Fibroblast of skin of left biceps (primary cell): ENCODE measurements at places on chromosomes 7 and 10.

- no peak for DNase-seq
Observed at GRCh38 chr7:158366346-158366745, 221.3 kb downstream of the PTPRN2 start.

DNA sequence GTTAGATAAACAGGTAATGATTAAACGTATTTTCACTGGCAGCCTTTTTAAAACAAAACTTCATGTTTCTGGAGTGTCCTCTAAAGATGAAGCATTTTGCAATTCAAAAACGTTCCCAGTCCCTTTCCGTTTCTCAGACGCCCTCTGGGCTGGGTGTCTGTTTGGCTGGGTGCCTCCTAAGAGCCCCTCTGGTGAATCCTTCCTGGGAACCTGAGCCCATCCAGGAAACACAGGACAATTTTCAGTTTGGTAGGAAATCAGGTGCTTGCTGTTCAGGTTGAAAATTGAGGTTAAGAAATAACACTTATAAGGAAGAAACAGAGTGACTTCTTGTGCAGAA, 76.7 kb downstream of the CHN2 start:
- no peak for DNase-seq

DNA sequence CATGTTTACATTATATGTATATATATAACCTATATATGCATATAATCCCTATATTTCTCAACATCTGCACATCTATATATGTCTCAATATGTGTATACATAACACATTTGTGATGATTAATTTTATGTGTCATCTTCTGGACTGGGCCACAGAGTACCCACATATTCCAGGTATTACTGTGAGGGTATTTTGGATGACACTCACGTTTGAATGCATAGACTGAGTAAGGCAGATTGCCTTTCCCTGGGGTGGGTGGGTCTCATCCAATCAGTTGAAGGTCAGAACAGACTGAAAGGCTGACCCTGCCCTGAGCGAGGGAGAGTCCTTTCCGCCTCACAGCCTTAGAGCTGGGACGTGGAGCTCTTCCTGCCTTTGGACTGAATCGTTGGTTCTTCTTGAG, 295.2 kb upstream of the PFKP start:
- DNase-seq: no peak

GRCh38 chr7:95805909-95806308, 33.6 kb downstream of the DYNC1I1 start:
- DNase-seq: no peak

DNA sequence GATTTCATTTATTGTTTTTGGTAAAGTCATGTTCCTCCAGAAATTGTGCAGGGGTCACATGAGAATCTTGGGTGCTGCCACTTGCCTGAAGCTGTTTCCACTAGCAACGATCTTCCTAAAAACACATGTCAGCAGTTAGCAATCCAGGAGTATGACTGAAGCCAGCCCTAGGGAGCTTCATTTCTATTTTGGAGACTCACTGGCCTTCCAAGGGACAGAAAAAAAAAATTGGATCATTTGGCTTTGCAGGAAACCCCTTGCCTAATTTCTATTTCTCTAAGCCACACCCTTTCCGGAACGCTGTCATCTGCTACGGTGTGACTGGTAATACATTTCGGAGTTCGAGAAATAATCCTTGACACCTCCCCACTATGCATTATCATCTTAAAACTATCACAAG, 204.7 kb downstream of the TAX1BP1 start:
- no peak for DNase-seq

- DNase-seq: no peak
Observed at GRCh38 chr7:27961255-27961654, 219.3 kb downstream of the JAZF1 start.

GRCh38 chr7:1060315-1061072, 16.1 kb downstream of the GPR146 start:
- no peak for DNase-seq

DNA sequence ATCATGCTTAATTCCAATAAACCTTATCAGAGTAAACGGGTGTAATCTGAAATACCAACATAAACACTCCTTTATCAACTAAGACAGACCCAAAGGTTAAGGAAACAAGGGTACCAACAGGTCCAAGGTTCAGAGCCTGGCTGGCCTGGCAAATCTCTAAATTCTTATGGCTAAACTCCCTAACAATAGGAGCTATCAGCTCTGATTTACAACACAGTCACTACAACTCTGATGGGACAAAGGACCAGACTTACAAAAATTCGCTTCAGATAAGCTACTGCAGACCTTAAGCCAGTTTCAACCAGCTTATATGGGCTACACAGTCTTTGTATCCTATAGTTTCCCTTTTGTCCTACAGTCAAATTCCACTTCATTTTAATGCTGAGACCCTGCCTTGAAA, 381.9 kb downstream of the ZWINT start:
- no peak for DNase-seq

- DNase-seq: no peak
Observed at GRCh38 chr7:94095316-94096009, 91.3 kb upstream of the BET1 start.

- DNase-seq: no peak
Observed at GRCh38 chr7:123824754-123825067, 20.3 kb upstream of the HYAL4 start.

- peak; percentile 98 for DNase-seq
Observed at GRCh38 chr7:22561321-22561811, 61.4 kb upstream of the STEAP1B start.

DNA sequence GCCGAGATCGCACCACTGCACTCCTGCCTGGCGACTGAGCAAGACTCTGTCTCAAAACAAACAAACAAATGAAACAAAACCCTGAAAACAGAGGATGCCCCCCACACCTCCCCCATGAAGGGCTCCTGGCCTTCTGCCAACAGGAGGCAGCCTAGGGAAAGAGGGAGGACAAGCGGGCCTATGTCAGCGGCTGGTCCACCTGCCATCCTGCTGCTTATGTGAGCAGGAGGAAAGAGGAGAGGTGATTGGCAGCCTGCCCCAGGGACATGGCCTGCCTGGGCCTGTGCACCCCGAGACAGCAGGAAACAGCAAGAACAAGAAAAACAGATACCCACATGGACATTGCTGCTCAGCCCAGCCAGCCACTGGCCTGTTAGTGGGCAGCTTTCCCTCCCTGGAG, 9.1 kb upstream of the ZNF316 start:
- DNase-seq: no peak

GRCh38 chr7:155269766-155270585, 27.7 kb upstream of the INSIG1 start:
- no peak for DNase-seq

DNA sequence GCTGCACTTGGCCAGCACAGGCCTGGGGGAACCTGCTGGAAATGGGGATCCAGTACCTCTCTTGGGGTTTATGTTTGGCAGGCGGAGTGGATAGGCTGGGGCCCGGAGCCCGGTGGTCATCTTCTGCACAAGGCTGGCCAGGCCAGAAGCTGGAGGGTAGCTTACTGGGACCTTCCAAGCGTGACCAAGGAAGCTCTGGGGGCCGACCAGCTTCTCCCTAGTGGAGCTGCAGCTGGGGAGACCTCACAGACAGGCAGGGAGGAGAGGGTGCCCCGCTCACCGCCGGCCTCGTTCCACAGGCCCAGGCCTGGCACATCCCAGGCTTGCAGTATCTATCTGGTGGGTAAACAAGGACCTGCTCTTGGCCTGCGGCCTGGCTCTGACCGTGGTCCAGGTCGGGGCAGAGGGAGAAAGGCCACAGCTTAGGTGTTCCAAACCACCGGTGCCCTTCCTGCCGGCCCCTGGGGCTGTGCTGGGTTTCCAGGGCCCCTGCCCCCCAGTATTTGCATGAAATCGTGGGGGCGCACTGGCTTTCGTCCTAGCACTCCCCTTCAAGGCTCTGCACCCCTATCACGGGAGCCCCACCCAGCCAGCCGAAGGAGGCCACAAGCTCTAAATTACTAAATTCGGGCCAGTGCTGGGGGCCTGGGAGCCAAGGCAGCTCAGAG, 1.5 kb upstream of the ELFN1 start:
- DNase-seq: no peak

DNA sequence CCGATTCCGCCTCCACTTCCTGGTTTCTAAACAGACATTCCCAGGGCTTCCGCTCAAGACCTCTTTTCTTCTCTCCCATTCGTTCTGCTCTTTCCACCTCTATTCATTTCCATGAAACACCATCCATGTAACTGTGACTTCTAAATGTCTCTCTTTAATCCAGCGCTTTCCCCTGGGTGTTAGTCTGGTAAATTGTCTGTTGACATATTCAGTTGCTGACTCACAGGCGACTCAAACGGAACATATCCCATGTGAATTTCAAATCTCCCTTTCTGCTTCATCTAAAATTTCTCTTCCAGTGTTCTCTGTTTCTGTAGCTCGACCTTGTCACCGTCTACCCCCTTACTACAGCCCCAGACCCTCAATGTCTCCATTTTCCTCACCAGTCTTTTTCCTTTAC, 119.1 kb downstream of the PFKFB3 start:
- DNase-seq: no peak

DNA sequence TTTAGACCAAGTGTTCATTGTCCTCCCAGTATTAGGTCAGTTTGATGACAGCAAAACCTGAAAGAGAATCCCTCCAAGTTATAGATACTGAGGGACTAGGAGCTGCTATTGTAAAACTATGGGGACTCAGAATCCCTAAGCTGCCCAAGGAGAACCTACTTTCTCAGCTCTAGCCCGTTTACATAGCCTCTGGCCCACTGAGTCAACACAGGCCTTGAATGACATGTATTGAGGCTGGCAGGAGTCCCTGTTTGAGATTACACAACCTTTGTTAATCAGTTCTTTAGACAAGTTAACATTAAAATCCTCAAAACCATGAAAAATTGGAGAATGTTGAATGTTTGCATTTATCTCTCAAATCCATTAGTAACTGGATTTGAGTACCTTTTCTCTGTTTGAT, 1079.0 kb downstream of the KCNMA1 start:
- peak; percentile 30 for DNase-seq

GRCh38 chr10:44395902-44396670, 11.2 kb upstream of the CXCL12 start:
- no peak for DNase-seq

GRCh38 chr10:74681917-74682627, 144.3 kb upstream of the KAT6B start:
- DNase-seq: peak; percentile 3

DNA sequence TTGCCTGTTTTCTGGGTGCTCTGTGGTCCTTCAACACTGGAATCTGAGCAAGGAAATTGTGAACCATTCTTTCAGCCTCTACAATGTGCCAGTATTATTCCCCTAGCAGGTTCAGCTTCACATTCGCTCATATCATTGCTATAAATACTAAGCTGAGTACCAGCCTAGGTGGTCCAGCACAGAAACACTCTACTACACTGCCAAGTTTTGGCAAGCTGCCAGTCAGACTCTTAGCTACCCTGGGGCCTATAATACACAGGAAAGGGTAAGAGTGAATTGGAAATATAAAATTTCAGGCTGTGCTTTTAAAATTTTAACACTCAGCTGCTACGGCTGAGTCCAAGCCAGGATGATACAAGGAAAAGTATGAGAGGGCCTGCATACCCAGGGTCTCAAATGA, 49.9 kb upstream of the PPP1R3A start:
- no peak for DNase-seq

DNA sequence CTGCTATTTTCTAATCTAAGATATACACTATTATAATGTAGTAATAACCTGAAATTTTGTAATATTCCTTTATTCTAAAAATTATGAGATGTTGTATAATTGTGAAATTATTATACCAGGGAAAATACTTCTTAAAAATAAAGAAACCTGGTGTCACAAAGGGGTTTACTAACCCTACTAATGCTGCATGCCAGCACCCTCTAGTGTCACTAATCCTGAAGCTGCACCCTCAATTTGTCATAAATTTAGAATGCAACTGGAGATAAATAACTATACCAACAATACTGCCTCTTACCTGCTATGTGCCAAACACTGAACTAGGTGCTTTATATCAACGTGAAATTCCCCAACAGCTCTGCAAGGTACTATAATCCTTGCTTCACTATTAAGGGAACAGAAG, 30.8 kb downstream of the TM9SF3 start:
- no peak for DNase-seq

GRCh38 chr7:133081119-133081598, 731 bp downstream of the CHCHD3 start:
- DNase-seq: no peak

DNA sequence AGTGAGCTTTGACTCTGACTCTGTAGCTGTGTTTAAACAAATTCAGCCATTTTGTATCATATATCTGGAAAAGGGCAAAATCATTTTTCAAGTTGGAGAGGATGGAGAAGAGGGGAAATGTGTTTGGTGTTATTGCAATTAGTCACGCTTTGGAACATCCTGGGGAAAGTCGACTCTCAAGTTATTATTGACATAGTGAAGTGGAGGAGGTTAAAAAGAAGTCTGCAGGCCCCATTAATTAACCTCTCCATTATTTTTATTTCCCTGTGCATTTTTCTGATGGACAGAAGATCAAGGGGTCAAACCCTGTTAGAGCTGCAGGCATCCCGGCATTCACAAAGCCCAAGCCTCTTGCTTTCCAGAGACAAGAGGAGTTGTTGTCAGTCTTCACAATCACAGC, 132.6 kb downstream of the TEX36 start:
- DNase-seq: no peak

- DNase-seq: no peak
Observed at GRCh38 chr7:121337398-121337797, 8.6 kb downstream of the WNT16 start.

DNA sequence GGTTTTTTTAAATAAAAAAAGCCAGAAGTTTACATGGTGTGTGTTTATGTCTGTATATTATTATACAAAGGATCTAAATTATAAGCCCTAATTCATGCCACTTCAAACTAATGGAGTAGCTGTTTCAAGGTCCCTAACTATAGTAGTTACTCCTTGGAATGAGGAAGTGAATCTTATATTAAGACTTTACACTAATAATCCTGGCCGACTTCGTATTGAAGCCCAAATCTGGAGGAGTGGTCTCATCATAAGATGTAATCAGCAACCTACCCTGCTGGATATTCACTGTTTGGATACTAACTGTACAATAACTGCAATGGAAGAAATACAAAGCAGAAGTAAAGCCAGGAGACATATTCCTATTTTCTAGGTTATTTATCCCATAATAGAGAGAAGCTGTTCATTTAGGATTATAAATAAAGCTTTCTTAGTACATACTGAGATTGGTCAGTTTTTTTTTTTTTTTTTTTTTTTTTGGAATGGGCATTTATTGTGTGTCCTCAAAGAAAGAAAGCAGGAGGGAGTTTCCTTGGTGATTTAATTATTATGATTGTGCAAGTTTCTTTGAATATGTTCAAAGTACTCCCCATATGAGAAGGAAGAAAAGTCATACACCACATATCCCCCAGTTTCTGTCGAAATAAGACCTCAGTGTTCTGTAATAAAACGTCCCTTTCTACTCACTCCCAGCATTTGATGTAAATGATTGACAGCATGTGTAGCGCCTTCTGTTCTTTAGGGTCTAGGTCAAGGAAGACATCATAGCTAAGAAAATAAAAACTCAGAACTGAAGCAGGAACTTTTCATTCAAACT, 397.8 kb downstream of the EXOC4 start:
- no peak for DNase-seq

- no peak for DNase-seq
Observed at GRCh38 chr10:31124852-31125251, 93.2 kb upstream of the ZNF438 start.

- DNase-seq: no peak
Observed at GRCh38 chr7:31734456-31734855, 47.4 kb downstream of the PPP1R17 start.
